Neural progenitor cell (in vitro differentiated cells): ENCODE measurements at places on chromosomes 12 and 14. TPM values are rescaled to one million over a fixed set of nuclear protein-coding genes. Genes with fewer than 3 reads are reported as not detected.

GRCh38 chr12:100437038-100437841 is 36.4 kb upstream of the NR1H4 start:
- no peak overlapping the region for H3K4me3 ChIP-seq
- no peaks in the 10 kb centered on the region for H3K36me3 ChIP-seq
- no peak for DNase-seq
- no peaks in the 10 kb centered on the region for H3K27me3 ChIP-seq

GRCh38 chr12:52525661-52526499 is 5.7 kb upstream of the KRT5 start:
- H3K4me1 ChIP-seq: no peaks in the 10 kb centered on the region
- H3K4me3 ChIP-seq: no peak overlapping the region
- H3K27me3 ChIP-seq: no peaks in the 10 kb centered on the region
- H3K27ac ChIP-seq: no peak overlapping the region
- DNase-seq: no peak

- H3K27ac ChIP-seq: peak overlapping the region; percentile 68
- DNase-seq: no peak
- no peaks in the 10 kb centered on the region for H3K36me3 ChIP-seq
- peaks cover 47% of the 10 kb centered on the region for H3K4me1 ChIP-seq
Measured at GRCh38 chr12:42469355-42470175, 120.0 kb downstream of the PRICKLE1 start.

GRCh38 chr14:32594766-32595165 is 265.7 kb downstream of the AKAP6 start:
- H3K4me1 ChIP-seq: no peaks in the 10 kb centered on the region
- no peak overlapping the region for H3K4me3 ChIP-seq
- no peaks in the 10 kb centered on the region for H3K36me3 ChIP-seq
- H3K27me3 ChIP-seq: no peaks in the 10 kb centered on the region
- no peak overlapping the region for H3K27ac ChIP-seq

- no peak overlapping the region for H3K27ac ChIP-seq
- no peak overlapping the region for H3K4me3 ChIP-seq
- H3K4me1 ChIP-seq: peaks cover 14% of the 10 kb centered on the region
- no peak for DNase-seq
- H3K36me3 ChIP-seq: no peaks in the 10 kb centered on the region
- H3K27me3 ChIP-seq: no peaks in the 10 kb centered on the region
Measured at GRCh38 chr12:95621725-95622124, 70.4 kb upstream of the USP44 start.

DNA sequence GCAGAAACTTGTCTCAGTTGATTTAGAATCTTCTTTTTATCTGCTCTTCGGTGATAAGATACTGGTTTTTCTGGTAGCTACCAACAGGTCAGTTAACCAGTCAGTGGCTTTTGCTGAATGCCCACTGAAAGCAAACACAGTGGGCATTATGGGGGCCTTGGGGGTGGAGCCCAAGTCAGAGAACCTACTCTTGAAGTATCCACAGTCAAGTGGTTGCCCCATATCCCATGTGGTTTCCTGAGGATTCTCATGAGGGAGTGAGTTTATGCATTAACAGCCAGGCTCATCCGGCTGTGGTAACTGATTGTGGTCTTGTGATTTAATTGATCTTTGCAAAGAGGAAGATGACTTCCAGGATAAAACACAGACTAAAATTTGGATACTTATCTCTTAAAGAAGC is 83.7 kb downstream of the ST8SIA1 start:
- H3K27ac ChIP-seq: no peak overlapping the region
- H3K36me3 ChIP-seq: no peaks in the 10 kb centered on the region
- no peak overlapping the region for H3K4me3 ChIP-seq
- H3K27me3 ChIP-seq: no peaks in the 10 kb centered on the region
- DNase-seq: no peak

DNA sequence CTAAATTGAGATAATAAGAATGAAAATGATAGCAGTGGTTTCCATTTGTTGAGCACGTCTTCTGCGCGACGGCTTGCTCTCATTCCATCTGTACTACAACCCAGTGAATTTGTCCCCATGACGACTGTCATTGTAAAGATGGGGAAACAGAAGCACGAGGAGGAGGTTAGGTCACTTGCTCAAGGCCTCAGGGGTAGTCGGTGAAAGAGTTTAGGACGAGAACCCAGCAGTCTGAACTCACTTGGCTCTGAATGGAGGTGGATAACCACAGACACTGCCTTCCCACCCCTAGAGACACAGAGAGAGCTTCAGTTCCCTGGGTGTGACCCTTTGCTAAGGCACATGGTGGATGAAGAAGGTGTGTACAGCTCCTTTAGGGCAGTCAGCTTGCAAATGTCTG is 30.9 kb upstream of the PLEKHG3 start:
- DNase-seq: no peak
- no peak overlapping the region for H3K27ac ChIP-seq
- no peaks in the 10 kb centered on the region for H3K36me3 ChIP-seq
- no peak overlapping the region for H3K4me3 ChIP-seq
- H3K27me3 ChIP-seq: no peaks in the 10 kb centered on the region
- peaks cover 3% of the 10 kb centered on the region for H3K4me1 ChIP-seq

- H3K4me1 ChIP-seq: peaks cover 4% of the 10 kb centered on the region
- H3K27ac ChIP-seq: no peak overlapping the region
- H3K27me3 ChIP-seq: no peaks in the 10 kb centered on the region
- H3K36me3 ChIP-seq: no peaks in the 10 kb centered on the region
Measured at GRCh38 chr12:96412431-96412830, 12.2 kb upstream of the CDK17 start.

GRCh38 chr14:76424359-76424758 is 48.4 kb downstream of the ESRRB start:
- H3K4me1 ChIP-seq: peaks cover 10% of the 10 kb centered on the region
- DNase-seq: no peak
- no peaks in the 10 kb centered on the region for H3K27me3 ChIP-seq
- no peak overlapping the region for H3K4me3 ChIP-seq
- no peak overlapping the region for H3K27ac ChIP-seq

- no peak overlapping the region for H3K27ac ChIP-seq
- H3K36me3 ChIP-seq: no peaks in the 10 kb centered on the region
- H3K4me3 ChIP-seq: no peak overlapping the region
- H3K4me1 ChIP-seq: no peaks in the 10 kb centered on the region
Measured at GRCh38 chr12:72448805-72449204, 176.6 kb downstream of the TRHDE start.

DNA sequence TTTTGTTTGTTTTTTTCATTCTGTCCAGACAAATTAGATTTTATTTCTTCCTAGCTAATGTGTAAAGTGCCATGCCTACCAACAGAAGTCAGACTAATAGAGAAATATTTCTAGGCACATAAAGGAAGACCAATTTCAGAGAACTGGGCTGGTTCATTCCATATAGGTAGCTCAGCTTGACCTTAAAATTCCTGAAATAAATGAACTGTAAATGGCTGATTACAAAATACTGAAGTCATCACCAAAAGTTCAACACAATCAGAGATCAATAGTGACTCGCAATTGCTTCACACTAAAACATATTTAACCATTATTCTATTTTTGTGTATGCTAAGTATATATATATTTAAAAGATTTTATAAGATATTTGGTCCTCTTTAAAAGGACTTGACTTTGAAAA is 34.2 kb downstream of the PTPRB start:
- no peak for DNase-seq
- peaks cover 16% of the 10 kb centered on the region for H3K4me1 ChIP-seq
- no peak overlapping the region for H3K4me3 ChIP-seq

- H3K27me3 ChIP-seq: no peaks in the 10 kb centered on the region
- no peaks in the 10 kb centered on the region for H3K4me1 ChIP-seq
- H3K27ac ChIP-seq: no peak overlapping the region
- DNase-seq: no peak
- H3K36me3 ChIP-seq: no peaks in the 10 kb centered on the region
- H3K4me3 ChIP-seq: no peak overlapping the region
Measured at GRCh38 chr14:55814064-55814463, 234.1 kb downstream of the KTN1 start.

- H3K27ac ChIP-seq: peak overlapping the region; percentile 79
- peak overlapping the region; percentile 6 for H3K4me3 ChIP-seq
- H3K36me3 ChIP-seq: no peaks in the 10 kb centered on the region
- no peaks in the 10 kb centered on the region for H3K27me3 ChIP-seq
- peaks cover 41% of the 10 kb centered on the region for H3K4me1 ChIP-seq
Measured at GRCh38 chr12:31518680-31519227, 72.2 kb downstream of the DENND5B start.

DNA sequence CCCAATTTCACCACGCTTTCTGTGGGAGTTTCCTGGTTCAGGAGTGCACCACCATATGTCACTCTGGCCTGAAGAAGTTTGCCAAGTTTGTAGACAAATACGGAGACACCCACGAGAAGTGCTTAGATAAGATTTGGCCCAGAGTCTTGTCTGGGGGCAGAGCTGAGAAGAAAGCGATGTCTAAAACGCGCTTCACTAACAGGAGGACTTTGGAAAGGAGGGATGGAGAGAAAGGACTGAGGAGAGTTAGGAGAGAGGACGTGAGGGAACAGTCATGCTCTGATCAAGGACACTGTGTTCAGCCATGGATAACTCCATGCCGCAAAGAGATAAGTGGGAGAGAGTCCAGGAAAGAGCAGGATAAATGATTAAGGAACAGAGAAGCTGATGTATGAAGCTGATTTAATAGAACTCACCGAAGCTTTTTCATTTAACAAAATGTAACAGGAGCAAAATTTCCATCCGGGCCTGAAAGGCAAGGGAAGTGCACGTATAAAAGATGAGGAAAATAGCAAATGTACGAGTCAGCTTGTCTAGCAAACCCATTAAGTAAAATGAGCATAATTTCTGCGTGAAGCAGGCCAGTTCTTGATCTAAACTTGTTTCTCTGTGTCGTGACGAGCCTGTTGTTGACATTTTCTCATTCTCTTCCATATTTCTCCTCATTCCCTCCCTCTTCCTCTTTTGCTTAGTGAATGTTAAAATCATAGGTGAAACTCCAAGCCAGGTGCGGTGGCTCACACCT is 23.4 kb upstream of the MAP3K9 start:
- no peaks in the 10 kb centered on the region for H3K4me1 ChIP-seq
- H3K36me3 ChIP-seq: no peaks in the 10 kb centered on the region
- H3K27ac ChIP-seq: no peak overlapping the region

GRCh38 chr12:25764409-25764808 is 194.1 kb upstream of the RASSF8 start:
- no peak for DNase-seq
- H3K4me1 ChIP-seq: no peaks in the 10 kb centered on the region
- no peak overlapping the region for H3K4me3 ChIP-seq
- H3K27ac ChIP-seq: no peak overlapping the region

- H3K27ac ChIP-seq: no peak overlapping the region
- H3K27me3 ChIP-seq: no peaks in the 10 kb centered on the region
- H3K36me3 ChIP-seq: no peaks in the 10 kb centered on the region
Measured at GRCh38 chr12:106879612-106880011, 76.1 kb upstream of the TMEM263 start.

DNA sequence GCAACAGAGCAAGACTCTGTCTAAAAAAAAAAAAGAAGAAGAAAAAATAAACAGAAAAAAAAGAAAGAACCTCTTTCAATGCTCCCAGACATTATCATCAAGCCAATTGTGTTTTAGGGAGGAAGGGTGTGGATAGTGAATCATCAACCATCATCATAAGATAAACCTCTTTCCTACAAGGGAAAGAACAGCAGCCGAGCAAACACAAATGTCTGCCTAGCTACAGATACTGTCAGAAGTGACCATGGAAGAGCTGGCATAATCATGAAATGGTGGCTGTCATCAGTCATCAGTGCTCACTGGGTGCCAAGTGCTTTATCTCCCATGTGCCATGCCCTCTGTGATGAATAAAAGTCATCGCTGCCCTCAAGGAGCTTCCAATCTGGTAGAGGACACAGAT is 46.6 kb downstream of the SLC17A8 start:
- H3K36me3 ChIP-seq: no peaks in the 10 kb centered on the region
- no peak for DNase-seq
- no peaks in the 10 kb centered on the region for H3K4me1 ChIP-seq
- no peak overlapping the region for H3K27ac ChIP-seq
- H3K4me3 ChIP-seq: no peak overlapping the region

GRCh38 chr12:118059341-118060191 is 1.4 kb downstream of the WSB2 start:
- DNase-seq: no peak
- H3K36me3 ChIP-seq: no peaks in the 10 kb centered on the region
- H3K4me1 ChIP-seq: peaks cover 11% of the 10 kb centered on the region
- no peaks in the 10 kb centered on the region for H3K27me3 ChIP-seq
- no peak overlapping the region for H3K27ac ChIP-seq

GRCh38 chr12:124857921-124858461 is 5.7 kb downstream of the SCARB1 start:
- H3K4me1 ChIP-seq: peaks cover 5% of the 10 kb centered on the region
- no peak overlapping the region for H3K4me3 ChIP-seq
- no peaks in the 10 kb centered on the region for H3K36me3 ChIP-seq
- DNase-seq: no peak

DNA sequence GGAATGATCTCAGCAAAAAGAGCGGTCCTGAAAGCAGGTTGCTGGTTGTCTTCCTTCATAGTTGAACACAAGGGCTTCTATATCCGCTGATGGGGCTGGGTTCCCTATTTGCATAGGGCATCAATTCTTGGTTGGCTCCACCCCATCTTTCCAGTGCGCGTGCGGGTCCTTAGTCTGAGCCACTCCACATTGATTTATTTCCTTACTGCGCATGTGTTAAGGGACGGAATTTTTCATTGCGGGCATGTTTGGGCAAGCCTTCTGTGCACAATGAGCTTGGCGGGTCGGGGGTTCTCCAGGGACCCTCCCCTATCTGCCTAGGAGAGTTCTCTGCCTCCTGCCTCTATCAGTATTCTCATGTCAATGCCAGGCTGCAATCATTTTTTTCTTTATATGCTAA is 21.2 kb upstream of the DLGAP5 start:
- H3K4me3 ChIP-seq: no peak overlapping the region
- no peaks in the 10 kb centered on the region for H3K36me3 ChIP-seq
- DNase-seq: no peak
- H3K4me1 ChIP-seq: no peaks in the 10 kb centered on the region

Gene GLT8D2
- total RNA-seq: 1.9 and 3.9 TPM in 2 replicates

Gene GCH1
- 6.4 and 9.0 TPM in 2 replicates for total RNA-seq

Gene TRAF3
- total RNA-seq: 15.7 and 18.1 TPM in 2 replicates

Gene KCNJ8
- 0.06 TPM in 1 of 2 replicates, not detected in the other for total RNA-seq

Gene SALL2
- total RNA-seq: 263 and 394 TPM in 2 replicates

Gene EIF2S3B
- 1.4 and 1.8 TPM in 2 replicates for total RNA-seq

Gene GALNT6
- total RNA-seq: 1.5 TPM in 1 of 2 replicates, not detected in the other

Gene CCDC38
- total RNA-seq: 0.12 and 0.13 TPM in 2 replicates

Gene EMP1
- total RNA-seq: 0.43 TPM in 1 of 2 replicates, not detected in the other

Gene WNT1
- total RNA-seq: 0.56 TPM in 1 of 2 replicates, not detected in the other

Gene AKAP5
- total RNA-seq: 2.4 and 3.2 TPM in 2 replicates

Gene P2RX7
- total RNA-seq: 0.46 and 0.71 TPM in 2 replicates

Gene NOXRED1
- 0.07 and 0.40 TPM in 2 replicates for total RNA-seq

Gene HOXC11
- total RNA-seq: not detected in 2 replicates

Gene KRT79
- total RNA-seq: not detected in 2 replicates

Gene MYO1H
- not detected in 2 replicates for total RNA-seq
